ENCODE measurements at places on chromosomes 11 and 22. TPM values are rescaled to one million over a fixed set of nuclear protein-coding genes. Genes with fewer than 3 reads are reported as not detected.

Gene DEPDC7
- total RNA-seq: 9.0 TPM

Gene RNF121
- 42.9 TPM for total RNA-seq

Gene DDX17
- 85.8 TPM for total RNA-seq

Gene RTN4RL2
- 87.5 TPM for total RNA-seq

Gene DERL3
- total RNA-seq: 0.71 TPM

Gene EHF
- 0.76 TPM for total RNA-seq

Gene MRGPRX4
- total RNA-seq: not detected

Gene TIMP3
- 1.3 TPM for total RNA-seq

Gene ETS1
- 29.2 TPM for total RNA-seq

Gene OR52A1
- not detected for total RNA-seq

Gene SDF2L1
- total RNA-seq: 55.0 TPM

Gene OR10D3
- not detected for total RNA-seq

Gene MARK2
- total RNA-seq: 29.6 TPM

Gene PGA5
- total RNA-seq: not detected

Gene CCDC188
- total RNA-seq: not detected

Gene B4GAT1
- 14.8 TPM for total RNA-seq

Gene SLC17A6
- total RNA-seq: not detected

Gene HPX
- 0.51 TPM for total RNA-seq

Gene CD6
- total RNA-seq: 0.21 TPM

Gene DTX4
- 4.9 TPM for total RNA-seq

Gene UBQLNL
- total RNA-seq: not detected

Gene C22orf39
- 13.7 TPM for total RNA-seq

Gene MMP13
- total RNA-seq: 0.07 TPM

Gene CCDC87
- 0.63 TPM for total RNA-seq

Gene OR8J3
- total RNA-seq: not detected

Gene C11orf91
- total RNA-seq: 0.85 TPM

Gene SORL1
- 1.8 TPM for total RNA-seq

Gene FAM227A
- 1.0 TPM for total RNA-seq

Gene RCOR2
- 0.99 TPM for total RNA-seq

Gene TMEM80
- total RNA-seq: 8.8 TPM

Gene CFAP300
- total RNA-seq: 6.4 TPM

Gene ST14
- 0.05 TPM for total RNA-seq

Gene TTC36
- not detected for total RNA-seq

Gene JAML
- not detected for total RNA-seq

Gene OR5AR1
- not detected for total RNA-seq

Gene UCP3
- 0.89 TPM for total RNA-seq

Gene KRTAP5-7
- total RNA-seq: not detected

Gene MUC6
- not detected for total RNA-seq
